ENCODE measurements at places on chromosomes 6 and 20.

DNA sequence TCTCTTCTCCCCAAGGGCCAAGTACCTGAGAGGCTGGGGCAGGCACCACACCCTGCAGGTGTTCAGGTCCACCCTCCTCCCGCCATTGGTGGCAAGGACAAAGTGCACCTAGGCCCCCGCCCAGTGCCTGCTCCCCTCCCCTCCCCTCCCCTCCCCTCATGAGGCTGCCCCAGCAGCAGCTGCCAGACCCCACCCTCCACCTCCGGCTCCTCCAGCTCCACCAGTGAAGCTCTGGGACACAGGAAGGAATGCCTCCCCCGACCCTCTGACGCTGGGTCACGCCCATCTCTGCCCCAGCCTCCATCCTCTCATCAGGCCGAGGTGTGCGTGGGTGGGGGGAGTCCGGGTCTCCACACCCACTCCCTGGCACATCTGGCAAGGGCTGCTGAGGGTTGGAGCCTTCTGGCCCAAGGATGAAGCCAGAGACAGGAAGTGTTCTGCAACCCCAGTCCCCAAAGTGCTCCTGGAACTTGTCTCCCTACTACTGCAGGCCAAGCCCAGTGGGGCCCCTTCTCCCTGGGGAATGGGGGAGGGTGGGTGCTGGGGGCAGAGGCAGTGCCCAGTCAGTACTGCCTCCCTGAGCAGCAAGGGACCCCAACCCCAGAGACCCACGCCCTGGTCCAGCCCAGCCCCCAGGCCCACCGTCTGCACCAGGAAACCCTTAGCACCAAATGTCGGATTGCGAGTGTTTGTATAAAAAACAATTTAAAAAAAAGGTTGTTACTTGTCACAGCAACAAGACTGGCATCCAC is 1.6 kb upstream of the UCKL1 start:
- DNase-seq, result no peak

DNA sequence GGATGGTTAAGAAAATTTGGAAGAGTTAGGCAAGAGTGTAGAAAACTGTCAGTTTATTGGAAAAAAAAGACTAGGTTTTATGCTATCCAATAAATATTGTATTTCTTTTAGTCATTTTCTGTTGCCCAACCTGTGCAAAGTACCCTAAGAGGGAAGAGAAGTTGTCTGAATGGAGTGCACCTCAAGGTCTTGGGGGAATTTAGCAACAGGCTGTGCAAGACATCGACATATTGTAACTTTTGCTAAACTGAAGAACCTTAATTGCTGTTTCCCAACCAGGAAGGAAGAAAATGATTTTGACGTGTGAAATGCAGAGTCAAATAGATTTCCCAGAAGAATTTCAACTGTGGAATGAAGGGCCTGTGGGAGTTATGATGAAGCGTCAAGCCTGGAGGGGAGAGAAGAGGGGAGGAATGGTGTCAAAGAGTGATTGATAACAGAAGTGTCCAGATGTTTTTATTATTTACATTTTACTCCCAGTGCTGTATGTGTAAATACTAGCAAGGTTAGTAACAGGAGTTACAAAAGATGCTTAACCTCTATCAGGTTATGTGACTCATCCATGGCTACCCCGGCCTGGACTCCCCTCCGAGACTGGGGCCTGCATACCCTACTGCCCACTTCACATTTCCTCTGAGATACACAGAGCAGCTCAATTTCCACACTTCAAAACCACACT is 246.8 kb downstream of the MYLK4 start:
- DNase-seq, result no peak

GRCh38 chr6:31734821-31735406 is 1.4 kb downstream of the CLIC1 start:
- peak; percentile 79 for DNase-seq

- DNase-seq, result no peak
These were observed 187.8 kb downstream of the KIF16B start for GRCh38 chr20:16385462-16385861.

- no peak for DNase-seq
These were observed 65.9 kb upstream of the CLDN20 start for GRCh38 chr6:155197932-155198331.

DNA sequence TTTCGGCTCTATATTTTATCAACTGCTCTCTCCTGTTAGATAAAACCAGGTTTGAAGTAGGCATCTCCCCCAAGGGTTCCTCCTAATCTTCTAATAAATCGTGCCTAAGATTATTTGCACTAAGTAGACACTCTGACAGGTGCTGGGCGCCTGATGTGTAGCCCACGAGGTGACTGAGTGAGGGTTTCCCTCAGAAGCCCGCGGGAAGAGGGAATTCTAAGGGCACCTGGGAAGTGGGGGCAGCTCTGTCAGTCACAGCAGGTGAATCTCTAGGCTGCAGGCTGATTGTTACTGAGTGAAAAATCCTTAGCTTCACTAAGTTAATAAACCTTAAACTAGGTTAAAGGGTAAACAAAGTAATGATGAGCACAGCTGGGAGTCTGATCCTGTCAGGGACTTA is 68.2 kb downstream of the PXDC1 start:
- no peak for DNase-seq

DNA sequence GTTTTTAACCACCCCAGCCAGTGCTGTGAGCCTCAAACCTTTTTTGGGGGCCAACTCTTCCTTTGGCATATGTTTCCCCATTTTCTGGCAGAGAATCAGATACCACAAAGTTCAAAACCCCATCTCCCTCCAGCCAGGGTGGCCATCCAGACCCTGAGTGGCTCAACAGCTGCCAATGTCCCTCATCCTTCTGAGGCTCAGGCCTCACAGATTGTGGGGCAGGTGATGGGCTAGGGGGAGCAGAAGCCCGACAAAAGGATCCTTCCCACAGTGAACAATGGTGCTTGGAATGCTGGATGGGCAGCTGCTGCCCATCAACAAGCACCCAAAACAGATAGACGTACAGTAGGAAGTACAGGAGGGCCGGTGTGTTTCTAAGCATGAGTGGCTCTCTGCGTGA is 42.6 kb upstream of the IL17A start:
- no peak for DNase-seq

DNA sequence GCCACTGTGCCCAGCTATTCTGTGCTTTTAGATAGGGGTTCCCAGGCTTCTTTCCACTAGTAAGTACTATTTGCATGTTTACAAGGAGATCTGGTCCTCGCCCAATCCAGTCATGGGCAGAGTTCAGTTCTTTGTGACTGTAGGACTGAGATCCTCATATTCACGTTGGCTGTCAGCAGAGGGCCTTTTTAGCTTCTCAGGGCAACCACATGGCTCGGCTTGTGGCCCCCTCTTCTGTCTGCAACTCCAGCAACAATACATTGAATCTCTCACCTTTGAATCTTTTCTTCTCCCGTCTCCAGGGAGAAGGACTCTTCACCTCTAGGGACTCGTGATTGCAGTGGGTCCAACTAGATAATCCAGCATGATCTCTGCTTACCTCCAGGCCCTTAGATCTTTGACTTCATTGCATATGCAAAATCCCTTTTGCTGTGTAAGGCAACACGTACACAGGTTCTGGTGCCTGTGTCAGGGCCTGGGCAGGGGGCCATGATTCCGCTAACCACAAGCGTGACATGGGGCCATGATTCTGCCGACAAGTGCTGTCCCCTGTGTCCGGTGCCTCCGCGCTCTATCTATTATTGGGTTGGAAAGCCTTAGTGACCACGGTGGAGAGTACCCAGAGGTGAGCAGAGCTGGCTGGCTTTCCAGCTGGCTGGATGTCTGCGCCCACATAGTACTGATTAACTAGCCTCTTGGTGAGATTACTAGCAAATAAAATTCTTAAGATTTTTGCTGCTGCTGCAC is 5.1 kb downstream of the CCR6 start:
- DNase-seq, result no peak

- no peak for DNase-seq
These were observed 13.0 kb upstream of the TSHZ2 start for GRCh38 chr20:52959125-52959524.

DNA sequence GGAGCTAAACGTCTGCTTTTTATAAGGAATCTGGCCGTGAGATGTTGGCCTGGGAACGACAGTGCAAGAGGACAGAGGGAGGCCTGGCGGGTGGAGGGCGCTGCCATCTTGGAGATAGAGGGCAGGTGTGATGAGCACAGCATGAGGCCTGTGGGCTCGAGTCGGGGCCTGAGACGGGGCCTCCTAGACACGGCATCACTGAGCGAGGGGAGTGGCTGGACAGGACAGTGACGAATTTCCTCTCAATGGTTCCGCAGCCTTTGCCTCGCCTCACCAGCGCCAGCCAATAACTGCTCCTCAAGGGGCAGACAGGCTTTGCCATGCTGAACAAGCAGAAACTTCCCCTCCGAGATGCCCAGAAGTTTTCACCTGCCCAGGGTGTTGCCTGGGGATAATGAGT is 376.7 kb downstream of the THBS2 start:
- no peak for DNase-seq

DNA sequence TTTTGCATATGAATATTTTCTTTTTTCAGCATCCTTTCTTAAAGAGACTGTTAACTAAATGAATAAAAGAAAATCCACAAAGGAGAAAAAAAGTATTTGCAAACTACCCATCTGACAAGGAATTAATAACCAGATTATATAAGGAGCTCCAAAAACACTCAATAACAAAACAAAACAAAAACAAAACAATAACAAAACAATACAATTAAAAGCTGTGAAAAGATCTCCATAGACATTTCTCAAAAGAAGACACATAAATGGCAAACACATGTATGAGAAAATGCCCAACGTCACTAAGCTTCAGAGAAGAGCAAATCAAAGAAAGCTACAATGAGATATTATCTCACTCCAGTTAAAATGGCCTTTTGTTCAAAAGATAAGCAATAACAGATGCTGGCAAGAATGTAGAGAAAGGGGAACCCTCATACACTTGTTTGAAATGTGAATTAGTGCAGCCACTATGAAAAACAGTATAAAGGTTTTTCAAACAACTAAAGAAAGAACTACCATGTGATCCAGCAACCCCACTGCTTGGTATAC is 1310.0 kb upstream of the EYS start:
- no peak for DNase-seq

DNA sequence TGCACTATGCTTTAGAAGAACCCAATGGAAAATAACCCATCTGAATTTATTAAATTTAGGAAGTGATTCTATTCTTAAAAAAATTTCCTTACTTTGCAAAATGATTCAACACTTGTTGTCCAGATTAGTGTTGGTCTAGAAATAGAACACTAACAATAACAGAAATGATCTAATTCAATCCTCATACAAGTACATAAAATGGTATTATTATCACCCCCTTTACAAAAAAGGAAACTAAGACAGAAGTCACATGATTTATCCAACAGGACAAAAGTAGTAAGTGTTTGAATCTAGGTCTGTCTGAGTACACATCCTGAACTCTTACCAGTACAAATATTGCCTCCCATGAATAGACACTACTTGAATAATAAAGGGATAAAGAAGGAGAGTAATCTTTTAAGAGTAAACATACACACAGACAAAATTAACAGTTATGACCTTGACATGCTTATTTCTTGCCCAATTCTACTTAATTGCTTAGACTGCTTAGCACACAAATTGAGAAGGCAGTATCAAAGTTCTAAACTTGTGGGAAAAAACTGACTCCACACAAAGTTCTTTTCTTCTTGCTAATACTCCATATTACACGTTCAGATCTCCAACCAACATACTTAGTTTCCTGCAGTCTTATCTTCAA is 195.4 kb upstream of the RUNX2 start:
- no peak for DNase-seq

GRCh38 chr20:13878566-13878965 is 93.7 kb downstream of the NDUFAF5 start:
- no peak for DNase-seq

DNA sequence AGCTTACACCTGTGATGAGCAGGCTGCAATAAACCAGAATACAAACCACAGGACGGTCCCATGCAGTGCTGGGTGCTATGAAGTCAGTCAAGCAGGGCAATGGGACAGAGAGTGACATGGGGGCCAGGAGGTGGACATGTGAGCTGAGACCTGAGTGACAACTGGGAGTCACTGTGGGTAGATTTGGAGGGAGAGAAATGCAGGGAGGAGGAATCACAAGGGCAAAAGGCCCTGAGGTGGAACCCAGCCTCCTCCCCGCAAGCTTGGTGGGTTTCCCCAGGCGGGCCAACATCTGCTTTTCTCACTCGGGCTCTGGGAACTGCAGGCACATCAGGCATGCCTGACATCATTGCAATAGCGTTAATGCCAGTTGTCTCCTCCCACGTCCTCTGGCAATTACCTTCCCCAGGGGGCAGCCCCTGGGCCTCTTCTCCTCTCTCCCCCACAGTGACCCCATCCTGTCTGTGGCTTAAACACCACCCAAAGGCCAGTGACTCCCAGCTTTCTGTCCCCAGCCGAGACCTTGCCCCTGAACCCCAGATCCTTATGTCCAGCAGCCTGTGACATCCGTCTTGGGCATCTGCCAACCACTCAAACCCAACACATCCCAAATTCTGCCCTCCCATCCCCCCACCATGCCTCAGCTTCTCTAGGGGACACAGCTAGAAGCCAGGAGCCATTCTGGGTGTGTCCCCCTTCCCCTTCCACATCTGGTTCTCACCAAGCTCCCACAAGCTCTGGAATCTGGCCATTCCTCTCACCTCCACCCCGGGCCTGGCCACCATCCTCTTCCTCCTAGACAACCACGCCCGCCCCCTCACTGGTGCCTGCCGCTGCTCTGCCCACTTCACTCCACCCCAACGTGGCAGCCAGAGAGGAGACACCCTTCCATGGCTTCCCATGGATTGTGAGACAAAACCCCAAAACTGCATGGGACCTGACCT is 28.2 kb downstream of the PDRG1 start:
- no peak for DNase-seq

DNA sequence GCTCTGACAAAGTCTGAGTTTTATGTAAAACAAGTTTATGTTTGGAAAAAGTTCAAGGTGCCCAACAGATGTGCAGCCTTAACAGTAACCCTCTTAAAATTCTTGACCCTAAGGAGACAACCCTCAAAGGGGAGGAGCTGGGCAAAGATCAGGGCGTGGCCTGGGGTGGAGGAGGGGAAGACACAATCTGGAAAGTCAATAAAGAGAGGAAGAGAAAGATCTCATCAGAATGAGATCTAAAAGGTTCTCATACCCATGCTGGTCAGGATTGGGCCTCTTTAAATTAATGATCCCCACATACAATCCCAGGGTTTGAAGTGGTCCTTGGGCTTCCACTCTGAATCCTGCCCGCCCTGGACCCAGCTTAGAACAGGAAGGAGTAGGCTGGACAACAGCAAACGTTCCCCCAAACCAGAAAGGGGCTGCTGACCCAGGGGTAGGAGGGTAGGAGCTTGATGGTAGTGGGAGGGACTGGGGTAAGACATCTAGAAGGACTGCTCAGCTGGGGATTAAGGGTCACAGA is 33.0 kb downstream of the FOXP4 start:
- DNase-seq, result no peak

- DNase-seq, result peak; percentile 55
These were observed 34.1 kb upstream of the HLA-DQB1 start for GRCh38 chr6:32700391-32701040.

DNA sequence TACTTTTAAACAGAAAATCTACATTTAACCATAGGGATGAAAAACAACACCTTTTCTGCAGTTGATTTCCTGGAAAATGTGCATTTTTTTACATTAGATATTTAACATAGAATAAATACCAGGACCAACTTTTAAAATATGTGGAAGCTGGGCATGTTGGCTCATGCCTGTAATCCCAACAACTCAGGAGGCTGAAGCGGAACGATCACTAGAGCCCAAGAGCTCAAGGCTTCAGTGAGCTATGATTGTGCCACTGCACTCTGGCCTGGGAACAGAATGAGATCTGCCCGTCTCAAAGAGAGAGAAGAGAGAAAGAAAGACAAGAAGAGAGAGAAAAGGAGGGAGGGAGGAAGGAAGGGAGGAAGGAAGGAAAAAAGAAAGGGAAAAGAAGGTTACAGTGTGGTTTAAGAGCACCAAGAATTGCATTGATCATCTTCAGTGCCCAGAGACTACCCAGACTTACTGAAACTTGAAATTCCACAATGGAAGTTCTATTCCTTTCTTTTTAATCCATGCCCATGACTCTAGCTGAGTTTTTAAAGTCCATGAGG is 189.4 kb upstream of the ARID1B start:
- no peak for DNase-seq

All from CD4-positive, alpha-beta T cell treated with Interleukin-1 beta for 1 hour (primary cell).